ENCODE measurements at places on chromosomes 1 and 21.

- no peak for DNase-seq
Measured at GRCh38 chr1:243814718-243815117, 35.3 kb downstream of the AKT3 start.

DNA sequence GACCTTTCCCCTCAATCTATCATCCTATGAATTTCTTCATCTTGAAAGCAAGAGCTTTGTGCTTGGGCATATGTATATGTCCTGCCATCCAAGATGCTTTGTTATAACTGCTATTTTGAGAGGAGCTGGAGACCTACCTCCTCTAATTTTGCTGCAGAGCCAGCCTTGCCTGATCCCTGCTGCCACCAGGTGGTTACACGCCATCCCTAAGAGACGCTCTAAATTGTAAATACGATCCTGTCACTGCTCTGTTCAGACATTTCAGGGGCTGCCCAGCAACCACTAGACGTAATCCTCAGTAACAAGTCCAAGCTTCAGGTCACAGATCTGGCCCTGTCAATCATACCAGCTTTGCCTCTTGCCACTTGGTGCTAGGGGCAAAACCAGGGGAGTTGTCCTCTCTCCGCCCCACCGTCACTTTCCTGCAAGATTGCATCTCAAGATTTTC, 32.9 kb downstream of the GPA33 start:
- DNase-seq, result no peak

DNA sequence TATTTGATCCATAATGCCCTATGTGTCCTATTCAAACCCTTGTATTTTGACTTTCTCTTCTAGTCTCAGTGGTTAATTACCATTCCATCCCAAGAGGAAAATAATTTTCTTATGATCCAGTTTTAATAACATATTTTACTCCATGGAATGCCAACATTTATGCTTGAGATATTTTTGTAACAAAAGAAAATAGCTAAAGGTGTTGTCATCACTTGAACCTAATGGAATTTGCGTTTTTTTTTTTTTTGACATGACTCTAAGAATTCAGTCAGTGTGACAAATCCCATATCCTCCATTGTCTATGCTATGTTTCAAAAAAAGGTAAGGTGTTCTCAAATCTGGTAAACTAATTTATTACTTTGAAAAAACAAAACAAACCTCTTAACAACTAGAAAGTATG, 324.1 kb upstream of the ADAMTS5 start:
- DNase-seq, result no peak

DNA sequence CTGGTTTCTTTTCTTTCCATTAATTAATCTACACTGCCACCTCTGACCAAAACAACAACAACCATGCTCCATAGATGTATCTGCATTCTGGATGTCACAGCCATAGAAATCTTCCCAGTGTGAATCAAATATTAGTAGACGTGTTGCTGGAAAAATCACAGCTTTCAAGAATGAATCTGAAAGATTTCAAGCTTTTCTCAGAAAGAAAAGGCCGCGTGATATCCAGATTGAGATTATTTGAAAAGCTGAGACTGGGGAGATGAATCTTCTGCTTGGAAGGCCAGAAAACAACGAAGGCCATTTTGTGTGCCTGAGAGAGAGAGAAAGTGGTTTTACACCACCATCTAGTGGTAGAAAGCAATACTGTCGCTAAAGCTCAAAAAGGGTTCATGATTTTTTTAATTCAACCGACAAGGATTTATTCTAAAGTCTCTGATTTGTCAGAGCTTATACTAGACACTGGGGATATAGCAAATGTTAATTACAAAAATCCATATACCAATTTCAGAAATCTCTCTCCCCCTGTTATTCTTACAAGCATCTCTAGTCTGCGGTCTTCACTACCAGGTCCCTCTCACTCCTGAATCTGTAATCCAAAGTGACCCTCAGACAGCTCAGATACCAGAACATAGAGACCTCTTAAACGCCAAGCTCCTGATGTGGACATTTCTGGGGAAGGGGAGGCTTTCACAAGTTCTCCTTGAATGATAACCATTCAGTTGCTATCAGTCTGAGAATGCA, 87.5 kb upstream of the SGIP1 start:
- no peak for DNase-seq

GRCh38 chr1:15420853-15421465, 11.3 kb downstream of the EFHD2 start:
- DNase-seq, result no peak

DNA sequence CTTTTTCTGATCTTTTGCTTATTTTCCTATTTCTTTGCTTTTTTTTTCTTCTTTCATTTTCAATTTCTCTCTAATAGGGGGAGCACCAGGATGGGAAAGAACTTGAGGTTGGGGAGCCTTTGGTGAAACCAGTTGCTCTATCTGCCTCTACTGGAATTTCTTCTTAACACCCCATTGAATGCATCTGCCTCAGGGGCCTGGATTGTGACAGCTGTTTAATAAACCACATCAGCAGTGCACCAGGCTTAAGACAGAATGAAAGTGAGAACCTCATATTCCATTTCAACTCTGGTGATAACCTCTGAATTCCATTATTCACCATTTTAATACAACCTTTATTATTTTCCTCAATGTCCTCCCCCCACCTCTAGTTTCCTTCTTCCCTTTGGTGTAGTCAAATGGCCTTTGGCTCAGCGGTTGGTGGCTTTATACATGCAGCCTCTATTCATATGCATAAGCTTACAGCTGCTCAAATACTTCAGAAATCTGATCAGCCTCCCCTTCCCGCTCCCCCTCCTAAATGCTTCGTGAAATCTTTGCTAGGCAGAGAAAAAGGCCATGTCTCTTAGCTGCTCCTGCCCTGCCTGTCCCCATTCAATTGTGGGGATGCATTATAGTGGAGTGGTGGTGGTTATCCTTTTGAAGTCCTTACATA, 537.3 kb upstream of the PLXNA2 start:
- no peak for DNase-seq

DNA sequence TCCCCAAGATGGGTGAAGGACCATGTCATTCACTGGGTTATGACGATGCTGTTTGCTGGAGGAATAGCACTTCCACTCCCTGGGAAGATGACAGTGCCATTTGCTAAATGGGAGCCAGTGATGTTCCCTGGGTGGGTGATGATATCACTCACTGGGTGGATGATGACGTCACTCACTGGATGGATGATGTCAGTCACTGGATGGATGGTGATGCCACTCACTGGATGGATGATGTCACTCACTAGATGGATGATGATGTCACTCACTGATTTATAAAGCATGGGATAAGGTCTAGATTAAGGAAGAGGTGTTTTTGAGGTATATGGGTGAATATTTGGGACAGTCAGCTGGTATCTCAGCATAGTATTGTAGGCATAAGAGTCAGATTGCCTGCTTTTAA, 457.2 kb downstream of the AJAP1 start:
- no peak for DNase-seq

- no peak for DNase-seq
Measured at GRCh38 chr1:210347112-210347511, 18.4 kb downstream of the HHAT start.

DNA sequence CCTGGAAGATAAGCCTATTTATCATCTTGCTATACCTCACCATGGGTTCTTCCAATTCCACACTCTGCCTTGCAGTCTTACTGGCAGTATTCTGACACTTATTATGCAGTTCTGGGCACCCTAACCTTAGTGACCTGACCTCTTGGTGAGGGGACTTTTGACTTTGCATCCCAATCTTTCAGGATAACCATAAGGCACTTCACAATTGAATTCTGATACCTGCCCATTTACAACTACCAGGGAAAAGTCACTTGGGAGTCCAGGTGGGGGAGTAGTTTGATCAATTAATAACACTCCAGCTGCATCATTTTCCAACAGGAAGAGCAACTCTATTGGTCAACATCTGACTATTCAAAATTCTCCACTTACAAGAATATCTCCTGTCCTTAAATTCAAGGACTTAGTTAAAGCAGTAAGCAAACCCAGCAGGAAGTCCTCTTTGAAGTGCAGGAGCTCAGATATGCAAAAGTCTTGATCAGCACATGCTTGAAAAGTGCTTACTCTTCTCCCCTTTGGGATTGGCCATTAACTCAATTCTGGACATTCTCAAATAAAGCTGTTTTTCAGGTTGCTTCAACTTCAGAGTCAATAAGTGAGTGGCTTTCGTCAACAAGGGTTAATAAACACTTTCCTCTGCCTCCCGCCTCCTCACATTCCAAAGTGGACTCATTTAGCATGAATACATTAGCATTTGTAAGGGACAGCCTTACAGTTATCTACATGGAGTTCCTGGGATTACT, 177.4 kb upstream of the NRIP1 start:
- DNase-seq, result no peak

- no peak for DNase-seq
Measured at GRCh38 chr1:23500466-23500865, 16.5 kb upstream of the ASAP3 start.

DNA sequence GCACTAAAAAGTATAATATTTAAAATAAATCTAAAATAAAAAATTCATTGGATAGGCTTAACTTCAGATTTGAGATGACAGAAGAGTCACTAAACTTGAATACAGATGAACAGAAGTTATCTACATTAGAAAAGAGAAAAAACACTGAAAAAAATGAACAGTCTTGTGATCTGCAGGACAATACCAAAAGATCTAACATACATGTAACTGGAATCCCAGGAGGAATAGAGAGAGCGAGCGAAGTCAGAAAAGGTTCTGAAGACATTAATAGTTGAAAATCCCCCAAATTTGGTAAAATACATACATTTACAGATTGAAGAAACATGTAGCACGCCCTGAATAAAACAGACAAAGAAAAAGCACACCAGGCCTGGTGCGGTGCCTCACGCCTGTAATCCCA, 21.2 kb downstream of the B3GALNT2 start:
- DNase-seq, result no peak

DNA sequence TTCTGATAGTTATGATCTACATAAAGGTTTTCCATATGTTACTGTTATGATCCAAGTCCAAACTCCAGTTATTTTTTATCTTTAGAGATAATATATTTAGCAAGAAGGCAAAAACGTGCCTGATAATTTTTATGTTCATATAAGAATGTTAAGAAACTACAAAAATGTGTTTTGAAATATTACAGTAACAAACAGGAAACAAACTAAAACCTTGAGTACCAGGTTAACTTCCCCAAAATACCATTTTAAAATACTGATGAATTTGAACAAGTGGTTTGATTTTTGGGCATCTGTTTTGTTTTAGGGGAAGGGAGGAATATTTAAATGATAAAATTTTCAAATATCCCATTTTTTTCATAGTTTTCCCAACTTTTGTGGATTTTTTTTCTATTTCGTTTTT, 124.8 kb downstream of the NR5A2 start:
- DNase-seq, result no peak

GRCh38 chr1:47992720-47993415, 4.3 kb downstream of the TRABD2B start:
- DNase-seq, result no peak

DNA sequence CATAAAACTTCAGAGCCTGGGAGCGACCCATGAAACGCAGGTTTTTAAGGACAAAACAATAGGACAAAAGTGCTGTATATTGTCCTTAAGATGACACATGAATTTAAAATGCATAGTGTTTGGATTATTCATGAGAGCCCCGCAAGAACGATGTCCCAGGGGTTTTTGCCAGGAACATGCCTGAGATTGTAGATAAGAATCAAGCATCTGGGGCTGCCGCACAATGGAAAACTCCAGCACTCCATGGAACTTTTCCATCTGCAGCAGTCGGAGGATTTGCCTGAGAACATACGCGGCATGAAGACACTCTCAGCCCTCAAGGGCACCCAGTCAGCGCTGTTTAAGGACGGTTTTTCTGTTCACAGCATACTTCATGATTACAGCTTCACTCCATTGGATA, 5.3 kb upstream of the ERG start:
- DNase-seq, result no peak

GRCh38 chr1:228922722-228923376, 187.6 kb downstream of the RHOU start:
- DNase-seq, result no peak

DNA sequence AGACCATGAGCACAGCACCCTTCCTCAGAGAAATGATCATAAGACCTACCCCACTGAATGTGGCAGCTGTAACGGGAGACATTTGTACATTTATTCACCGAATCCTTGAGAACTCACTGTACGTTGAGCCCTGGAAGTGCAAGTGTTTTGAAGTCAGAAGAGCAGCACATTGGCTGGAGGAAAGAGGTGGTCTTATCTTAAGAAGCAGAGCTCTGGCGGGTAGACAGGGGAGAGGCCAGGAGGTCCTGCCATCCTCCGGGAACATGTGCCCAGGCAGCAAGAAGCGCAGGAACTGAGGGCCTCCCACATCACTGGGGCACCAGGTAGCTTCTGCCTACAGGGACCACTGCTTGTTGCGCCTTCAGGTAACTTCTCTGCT, 169.2 kb upstream of the IRF2BP2 start:
- no peak for DNase-seq

DNA sequence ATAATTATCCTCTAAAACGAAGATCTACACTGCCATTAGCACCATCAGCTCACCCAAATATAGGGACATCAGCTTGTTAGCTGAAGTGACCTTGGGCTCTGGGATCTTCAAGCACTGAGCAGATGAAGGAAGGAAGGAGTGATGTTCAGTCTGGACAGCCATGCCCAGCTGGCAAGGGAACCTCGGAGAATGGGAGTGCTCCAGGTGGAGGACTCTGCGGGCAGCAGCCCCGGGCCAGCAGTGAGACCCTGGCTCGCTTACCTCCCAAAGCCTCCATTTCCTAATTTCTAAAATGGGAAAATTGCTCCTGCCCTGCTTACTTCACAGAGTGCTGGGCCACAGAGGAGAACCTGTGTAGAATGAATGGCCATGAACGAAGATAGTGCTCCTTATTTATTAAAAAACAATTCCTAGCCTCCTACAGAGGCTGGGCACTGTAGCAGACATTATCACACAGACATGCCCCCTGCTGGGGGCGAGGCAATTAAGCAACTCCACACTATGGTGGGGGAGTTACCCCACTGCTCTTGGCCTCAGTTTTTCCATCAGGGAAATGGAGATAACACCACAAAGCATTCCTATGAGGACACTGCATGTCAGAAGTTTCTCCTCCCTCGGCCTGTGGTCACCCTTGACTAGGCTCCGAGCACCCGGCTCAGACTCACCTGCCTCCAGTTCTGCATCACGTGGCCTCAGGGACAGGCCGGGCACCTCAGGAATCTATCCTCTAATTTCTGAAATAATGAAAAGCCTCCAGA, 117.6 kb downstream of the KCNN3 start:
- DNase-seq, result no peak

- DNase-seq, result no peak
Measured at GRCh38 chr1:218664385-218665170, 319.4 kb downstream of the TGFB2 start.

DNA sequence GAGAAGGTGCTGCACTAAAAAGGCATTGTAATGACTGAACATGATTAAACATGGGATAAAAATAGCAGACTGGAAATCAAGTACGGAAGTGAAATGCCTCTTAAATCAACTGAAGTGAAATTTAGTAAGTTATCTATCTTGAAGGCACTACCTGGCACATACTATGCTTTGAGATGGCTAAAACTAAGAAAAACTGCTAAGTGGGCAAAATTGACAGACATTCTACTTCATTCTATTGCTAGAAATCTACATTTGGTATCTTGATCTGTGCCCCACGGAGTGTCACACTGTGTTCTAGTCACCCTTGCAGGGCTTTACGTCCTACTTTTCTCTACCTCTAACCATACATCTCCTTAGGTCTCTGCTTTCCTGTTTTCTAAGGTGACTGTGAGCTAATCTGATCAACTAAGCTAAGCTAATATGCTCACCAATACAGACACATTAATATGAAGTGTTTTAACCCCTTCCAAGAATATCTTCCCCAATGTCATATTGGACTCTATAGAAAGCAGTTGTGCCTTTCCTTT, 4.1 kb downstream of the PDC start:
- no peak for DNase-seq

- no peak for DNase-seq
Measured at GRCh38 chr1:234361102-234361603, 12.1 kb upstream of the COA6 start.

- DNase-seq, result no peak
Measured at GRCh38 chr1:217009376-217009775, 286.1 kb upstream of the ESRRG start.

Measured in SIG-M5 (cell line).